Fibroblast of skin of right quadriceps (primary cell): ENCODE measurements at places on chromosomes 12 and 14.

- no peak for DNase-seq
Measured at GRCh38 chr12:100555722-100556121, 17.8 kb upstream of the GAS2L3 start.

- DNase-seq, result no peak
Measured at GRCh38 chr12:109625131-109625559, 51.6 kb downstream of the MVK start.

GRCh38 chr12:27521066-27521465 is 2.9 kb upstream of the PPFIBP1 start:
- DNase-seq, result peak; percentile 57

GRCh38 chr12:75302225-75302624 is 27.9 kb downstream of the CAPS2 start:
- DNase-seq, result no peak

- no peak for DNase-seq
Measured at GRCh38 chr14:68564826-68565759, 227.8 kb downstream of the ZFP36L1 start.

DNA sequence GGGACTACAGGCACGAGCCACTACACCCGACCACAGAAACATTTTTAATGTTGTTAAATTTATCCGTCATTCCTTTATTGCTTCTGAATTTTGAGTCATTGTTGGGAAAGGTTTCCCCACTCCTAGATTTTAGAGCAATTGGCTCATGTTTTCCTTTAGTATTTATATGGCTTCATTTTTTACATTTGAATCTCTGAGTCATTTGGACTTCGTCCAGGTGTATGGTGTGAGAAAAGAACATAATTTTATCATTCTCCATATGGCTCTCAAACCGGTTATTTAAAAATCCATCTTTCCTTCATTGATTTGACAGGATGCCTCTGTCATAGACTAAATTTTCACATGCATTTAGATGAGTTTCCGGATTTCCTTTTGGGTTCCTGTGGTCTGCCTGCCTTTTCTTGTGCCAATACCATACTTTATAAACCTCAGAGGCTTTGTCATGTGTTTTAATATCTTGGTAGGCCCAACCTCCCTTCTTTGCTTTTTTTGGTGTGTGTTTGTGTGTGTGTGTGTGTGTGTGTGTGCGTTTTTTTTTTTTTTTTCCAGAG is 30.9 kb downstream of the LRTM2 start:
- peak; percentile 90 for DNase-seq

DNA sequence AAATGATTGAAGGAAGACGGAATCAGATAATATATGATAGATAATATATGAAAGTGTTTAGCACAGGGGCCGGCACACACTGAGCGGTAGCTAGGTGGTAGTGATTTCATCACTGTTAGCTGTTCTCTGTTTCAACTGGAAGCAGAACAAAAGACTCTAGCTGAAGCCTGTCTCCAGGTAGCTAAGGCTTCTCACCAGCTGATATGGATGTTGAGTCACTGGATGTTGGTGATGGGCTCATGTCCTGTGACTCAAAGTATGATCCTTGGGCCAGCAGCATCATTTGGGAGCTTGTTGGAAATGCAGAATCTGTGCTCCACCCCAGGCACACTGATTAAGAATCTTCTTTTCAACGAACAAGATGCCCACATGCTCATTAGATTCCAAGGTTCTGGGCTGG is 21.7 kb upstream of the KCNA5 start:
- no peak for DNase-seq

DNA sequence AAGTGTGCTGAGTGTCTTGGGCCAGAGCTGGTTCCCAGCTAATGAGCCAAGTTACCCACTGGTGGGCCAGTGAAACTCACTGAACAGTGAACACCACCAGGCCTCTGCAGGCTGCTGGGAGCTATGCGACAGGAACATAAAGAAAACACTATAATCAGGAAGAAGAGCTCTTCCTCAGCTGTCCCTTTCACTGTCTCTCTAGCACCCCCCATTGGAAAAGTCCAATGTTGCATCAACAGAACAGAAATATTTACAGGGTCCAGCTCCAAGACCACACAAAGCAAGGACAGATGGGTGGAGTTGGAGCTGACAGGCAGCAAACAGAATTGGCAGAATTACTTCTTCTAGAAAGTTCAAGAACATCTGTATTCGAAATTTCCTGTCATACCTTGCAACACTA is 903.6 kb upstream of the TMEM132C start:
- DNase-seq, result peak; percentile 14

- DNase-seq, result no peak
Measured at GRCh38 chr12:94202245-94203180, 54.1 kb downstream of the PLXNC1 start.

DNA sequence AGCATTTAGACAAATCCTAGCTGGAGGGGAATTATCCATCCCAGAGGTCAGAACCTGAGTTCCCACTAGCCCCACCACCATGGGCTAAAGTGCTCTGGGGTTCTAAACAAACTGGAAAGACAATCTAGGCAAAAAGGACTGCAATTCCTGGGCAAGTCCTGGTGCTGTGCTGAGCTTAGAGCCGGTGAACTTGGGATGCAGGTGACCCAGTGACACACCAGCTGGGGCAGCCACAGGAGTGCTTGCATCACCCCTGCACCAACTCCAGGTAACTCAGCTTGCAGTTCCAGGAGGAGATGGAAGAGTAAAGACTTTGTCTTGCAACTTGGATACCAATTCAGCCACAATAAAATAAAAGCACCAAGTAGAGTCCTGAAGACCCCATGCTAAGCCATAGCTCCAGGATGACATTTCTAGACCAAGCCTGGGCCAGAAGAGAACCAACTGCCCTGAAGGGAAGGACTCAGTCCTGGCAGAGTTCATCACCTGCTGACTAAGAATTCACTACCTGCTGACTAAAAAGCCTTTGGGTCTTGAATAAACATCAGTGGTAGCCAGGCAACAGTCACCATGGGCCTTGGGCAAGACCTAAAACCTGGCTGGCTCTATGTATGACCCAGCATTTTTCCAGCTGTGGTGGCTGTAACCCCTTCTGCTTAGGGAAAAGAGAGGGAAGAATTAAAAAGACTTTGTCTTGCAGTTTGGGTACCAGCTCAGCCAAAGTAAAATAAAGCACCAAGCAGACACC is 223.4 kb upstream of the DIO2 start:
- DNase-seq, result no peak

DNA sequence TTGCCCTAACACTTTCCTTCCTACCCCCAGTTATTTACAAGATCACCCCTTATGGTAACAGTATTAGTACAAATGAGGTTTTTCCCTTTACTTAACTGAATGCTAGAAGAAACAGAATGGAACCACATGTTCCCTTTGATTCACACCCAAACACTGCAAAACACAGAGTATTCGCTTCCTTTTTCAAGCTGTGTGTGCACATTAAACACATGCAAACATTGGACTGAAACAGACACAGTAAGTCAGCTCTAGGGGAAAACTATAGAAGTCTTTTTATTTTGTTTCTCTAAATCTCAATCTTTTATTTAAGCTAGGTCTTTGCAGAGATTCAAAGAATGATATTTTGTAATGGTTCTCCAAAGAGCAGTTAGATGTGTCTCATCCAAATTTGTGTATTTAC is 728.5 kb downstream of the DIO2 start:
- no peak for DNase-seq

DNA sequence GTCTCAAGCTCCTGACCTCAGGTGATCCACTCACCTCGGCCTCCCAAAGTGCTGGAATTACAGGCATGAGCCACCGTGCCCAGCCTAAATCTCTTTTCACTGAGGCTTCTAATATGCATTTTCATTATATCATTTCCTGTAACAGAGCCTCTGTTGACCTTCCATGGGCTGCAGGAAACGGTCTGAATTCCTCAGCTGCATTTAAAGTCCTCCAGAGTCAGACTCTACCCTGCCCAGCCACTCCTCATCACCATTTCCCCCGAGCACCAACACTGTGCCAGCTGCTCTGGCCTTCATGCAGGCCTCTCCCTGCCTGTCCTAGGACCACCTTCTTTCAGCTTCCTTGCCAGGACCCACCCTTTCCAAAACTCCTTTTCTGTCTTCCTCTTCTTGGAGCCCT is 9.8 kb upstream of the NFKBIA start:
- DNase-seq, result peak; percentile 34

DNA sequence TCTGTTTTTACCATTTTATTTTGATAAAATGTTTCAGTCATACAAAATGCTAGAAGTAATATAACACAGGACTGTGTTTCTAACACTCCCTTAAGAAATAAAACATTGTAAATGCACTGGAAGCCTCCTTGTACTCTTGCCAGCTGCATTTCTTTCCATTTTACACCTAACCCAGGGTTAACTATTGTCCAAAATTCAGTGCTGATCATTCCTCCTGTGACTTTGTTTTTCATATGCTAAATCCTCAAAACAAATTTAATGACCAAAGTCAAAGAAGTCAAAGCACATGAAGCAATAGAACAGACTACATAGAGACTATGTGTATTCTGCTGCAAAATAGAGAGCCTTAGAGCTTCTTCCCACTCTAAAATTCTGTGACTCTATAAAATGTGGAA is 420.3 kb upstream of the PRICKLE1 start:
- no peak for DNase-seq

DNA sequence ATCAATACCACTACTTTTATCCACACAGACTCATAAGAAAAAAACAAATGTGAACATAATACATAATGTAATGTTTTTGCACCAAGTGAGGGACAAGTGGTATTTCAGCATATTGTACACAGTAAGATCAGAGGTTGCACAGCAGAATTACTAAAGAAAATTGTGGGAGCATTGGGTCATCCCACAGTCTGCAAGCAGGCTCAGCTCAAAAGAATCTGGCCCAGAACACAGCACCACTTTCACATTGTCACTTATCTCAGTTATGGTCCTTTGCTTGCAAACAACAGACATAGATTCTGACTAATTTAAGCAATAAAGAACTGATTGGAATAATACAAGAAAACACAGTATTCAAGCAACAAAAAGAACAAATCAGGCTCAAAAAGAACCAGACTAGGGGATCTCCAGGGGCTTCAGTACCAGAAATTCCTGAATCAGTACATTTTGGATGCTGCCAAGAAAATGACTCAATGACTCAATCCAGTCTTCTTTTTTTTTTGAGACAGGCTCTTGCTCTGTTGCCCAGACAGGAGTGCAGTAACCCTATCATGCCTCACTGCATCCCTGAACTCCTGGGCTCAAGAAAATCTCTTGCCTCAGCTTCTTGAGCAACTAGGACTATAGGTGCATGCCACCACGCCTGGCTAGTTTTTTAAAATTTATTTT is 42.9 kb upstream of the EEA1 start:
- DNase-seq, result peak; percentile 74

DNA sequence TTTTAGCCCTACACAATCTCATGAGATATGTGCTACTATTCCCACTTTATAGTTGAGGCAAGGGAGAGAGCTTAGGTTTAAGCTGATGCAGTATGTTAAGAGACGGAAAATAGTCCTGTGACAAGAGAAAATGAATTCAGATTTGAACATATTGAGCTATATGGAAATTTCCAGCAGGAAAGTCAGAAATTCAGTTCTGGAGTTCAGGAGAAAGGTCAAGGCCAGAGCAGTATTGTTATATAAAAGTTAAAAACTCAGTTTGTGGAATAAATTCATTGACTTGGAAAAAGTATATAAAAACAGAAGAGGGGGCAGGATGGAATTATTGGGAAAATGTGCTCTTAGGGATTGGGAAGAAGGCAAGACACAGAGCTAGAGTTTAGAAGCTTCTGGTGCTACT is 167.0 kb upstream of the GZMB start:
- no peak for DNase-seq

GRCh38 chr12:120199025-120199424 is 1.9 kb downstream of the RPLP0 start:
- DNase-seq, result no peak

DNA sequence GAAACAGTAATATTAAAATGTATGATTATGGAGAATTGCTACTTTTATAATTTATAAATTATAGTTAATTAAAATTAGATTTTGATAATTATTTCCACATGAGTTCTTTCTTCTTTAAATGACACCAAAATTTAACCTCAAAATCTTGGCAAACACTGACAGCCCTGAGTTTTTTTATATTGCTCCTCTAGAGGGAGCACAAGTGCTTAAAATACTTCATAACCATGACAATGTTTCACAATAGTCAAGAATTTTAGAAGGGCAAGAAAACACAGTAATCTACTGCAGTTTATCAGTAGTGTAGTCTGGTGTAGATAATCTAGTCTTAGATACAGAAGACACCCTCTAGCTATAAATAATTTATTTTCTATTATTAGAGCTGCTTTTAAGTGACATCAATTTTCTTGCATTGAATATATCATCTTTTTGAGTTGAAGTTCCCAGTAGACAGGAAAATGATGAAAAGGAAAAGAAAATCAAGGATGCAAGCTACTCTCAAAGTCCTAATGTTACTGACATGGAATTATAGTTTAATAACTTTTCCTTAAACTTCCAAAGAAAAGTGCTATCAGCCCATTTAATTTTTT is 14.3 kb upstream of the PTGER2 start:
- DNase-seq, result peak; percentile 58

- DNase-seq, result no peak
Measured at GRCh38 chr14:96112032-96112431, 72.9 kb downstream of the C14orf132 start.

DNA sequence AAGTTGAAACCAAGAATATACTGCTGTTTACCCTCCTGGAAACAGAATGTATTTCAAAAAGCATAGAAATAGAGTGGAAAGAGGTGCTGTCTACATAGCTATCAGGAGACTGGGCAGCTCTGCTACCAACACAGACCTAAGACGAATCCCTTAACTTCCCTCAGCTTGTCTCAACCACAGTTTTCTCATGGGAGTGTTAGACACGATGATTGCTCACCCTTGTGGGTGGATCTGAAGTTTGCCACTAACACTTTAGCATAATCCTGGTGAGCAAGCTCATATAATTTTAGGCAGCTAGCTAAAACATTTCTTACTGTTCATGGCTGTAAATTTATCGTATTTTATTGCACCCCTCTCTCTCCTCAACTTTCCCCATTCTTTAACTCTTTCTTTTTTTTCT is 38.5 kb downstream of the C12orf75 start:
- DNase-seq, result peak; percentile 76

DNA sequence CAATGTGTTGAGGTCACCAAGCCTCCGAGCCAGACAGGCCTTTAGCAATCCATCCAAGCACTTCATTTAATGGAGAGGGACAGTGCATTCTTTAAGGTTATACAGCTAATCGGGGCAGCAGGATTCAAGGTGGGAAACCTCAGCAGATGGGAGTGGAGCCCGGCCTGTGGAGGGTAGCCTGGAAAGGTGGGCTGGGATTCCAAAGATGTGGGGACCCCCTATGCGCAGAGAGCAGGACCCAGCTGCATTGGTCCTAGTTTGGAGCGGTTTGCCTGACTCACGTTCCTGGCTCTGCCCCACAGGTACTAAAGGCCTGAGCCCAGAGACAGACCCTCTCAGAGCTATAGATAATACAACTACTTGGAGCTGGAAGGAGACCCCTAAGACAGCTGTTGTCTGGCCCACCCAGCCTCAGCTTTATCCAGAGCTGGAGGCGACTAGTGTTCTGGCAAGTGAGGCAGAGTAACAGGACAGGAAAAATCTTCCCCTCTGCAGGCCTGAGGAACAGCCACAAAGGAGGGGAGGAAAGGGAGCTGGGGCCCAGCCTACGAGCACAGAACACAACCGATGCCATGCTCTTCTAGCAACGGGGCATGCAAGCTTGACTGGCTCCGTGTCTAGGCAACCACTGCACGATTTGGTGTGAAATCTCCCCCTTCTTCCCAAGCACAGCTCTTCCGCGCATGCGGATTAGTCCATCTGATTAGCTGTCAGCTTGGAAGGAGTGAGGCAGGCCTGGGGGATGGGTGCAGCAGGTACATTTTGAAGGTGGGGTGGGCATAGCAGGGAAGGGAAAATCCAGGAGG is 1.1 kb upstream of the MYH7 start:
- DNase-seq, result no peak

- peak; percentile 27 for DNase-seq
Measured at GRCh38 chr12:94725375-94726168, 75.2 kb upstream of the TMCC3 start.
